ENCODE measurements at places on chromosomes 12 and 14.

DNA sequence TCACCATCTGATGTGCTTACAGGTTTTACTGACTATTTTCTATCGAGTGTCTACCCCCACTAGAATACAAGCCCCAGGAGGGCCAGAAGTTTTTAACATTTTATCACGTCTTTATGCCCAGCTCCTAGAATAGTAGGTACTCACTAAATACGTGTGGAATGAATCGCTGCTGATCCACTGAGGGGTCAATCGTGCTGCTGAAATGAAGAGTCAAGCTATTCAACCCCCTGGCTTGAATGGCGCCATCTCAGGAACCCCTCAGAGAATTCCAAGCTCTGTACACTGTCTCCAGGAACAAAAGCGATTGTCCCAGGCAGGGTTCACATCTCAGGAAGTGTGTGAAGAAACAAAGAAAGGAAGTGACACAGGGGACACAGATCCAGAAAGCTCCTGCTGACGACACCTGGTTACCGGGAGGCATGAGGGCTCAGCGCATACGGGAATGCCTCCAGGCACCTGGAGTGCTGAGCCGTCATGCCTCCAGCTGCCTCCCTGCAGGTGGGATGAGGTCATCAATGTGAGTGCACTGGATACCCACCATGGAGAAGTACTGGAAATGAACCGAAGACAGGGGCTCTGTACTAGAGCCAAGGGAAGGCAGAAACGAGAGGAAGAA lies 45.6 kb downstream of the PITPNM2 start:
- DNase-seq, result no peak

GRCh38 chr12:80714846-80715245 lies 1.9 kb upstream of the MYF5 start:
- DNase-seq, result no peak

- DNase-seq, result no peak
These were observed 216.1 kb downstream of the TMEM121 start for GRCh38 chr14:105742531-105742848.

DNA sequence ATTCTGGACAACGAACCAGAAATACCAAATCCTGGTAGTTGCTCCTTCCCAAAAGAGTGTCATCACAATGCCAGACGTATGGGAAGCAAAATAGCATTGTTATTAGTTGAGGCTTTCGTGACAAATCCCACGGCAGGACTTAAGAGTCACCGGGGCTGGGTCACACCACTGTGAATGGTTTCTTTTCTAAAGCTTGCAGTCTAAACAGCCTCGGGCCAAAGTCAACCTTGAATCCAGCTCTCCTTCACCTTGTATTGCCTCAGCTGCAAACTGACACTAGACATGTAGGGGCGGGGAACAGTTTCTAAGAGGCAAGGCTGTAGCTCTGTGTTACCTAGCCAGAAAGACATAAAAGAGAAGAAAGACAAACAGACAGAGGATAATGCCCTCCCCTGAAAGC lies 734.8 kb downstream of the MED13L start:
- DNase-seq, result no peak

DNA sequence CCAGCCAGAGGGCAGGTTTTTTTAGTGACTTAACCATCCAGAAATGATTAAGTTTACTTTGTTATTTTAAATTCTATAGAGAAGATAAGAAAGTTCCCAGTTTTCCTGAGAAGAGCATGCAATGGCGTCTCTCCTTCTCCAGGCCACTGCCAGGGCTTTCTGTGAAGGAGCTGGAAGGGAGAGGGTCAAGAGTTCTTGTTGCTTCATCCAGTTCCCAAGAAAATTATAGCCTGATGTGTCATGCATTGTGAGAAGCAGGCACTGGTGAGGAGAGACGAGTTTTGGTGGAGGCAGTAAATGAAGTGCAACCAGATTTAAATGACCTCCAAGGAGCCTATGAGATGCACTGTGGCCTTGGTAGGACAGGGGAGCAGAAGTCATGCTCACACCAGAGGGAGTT lies 14.2 kb downstream of the ELK3 start:
- no peak for DNase-seq

DNA sequence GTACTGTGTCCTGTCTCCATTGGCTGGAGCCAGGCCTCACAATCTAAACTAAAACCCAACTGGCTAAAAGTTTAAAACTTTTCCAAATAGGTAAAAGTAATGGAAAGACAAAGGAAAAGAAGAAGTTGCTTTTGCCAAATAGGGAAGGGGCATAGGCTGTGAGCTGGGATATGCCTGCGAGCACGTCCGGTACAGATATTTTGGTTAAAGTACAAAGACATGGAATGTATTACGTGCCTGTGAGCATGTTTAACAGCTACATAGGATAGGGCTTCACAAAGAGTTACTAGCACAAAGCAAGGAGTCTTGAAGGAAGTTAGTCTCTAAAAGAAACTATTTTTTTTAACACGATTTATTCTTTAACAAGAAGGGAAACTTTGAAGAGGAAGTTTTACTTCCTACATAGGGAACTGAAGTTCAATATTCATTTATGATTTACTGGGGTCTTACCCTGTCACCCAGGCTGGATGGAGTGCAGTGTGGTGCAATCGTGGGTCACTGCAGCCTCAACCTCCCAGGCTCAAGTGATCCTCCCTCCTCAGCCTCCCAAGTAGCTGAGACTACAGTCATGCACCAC lies 41.9 kb upstream of the INF2 start:
- no peak for DNase-seq

DNA sequence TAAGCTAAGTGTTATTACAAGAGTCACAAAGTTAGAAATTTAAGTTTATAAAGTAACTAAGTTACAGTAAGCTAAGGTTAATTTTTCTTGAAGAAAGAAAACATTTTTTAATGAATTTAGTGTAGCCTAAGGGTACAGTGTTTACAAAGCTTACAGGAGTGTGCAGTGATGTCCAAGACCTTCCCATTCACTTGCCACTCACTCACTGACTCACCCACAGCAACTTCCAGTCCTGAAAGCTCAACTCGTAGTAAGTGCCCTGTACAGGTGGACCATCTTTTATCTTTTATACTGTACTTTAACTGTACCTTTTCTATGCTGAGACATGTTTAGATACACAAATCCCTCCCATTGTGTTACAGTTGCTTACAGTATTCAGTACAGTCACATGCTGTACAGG lies 60.9 kb upstream of the TMEM263 start:
- DNase-seq, result no peak

- no peak for DNase-seq
These were observed 102.8 kb upstream of the FGD4 start for GRCh38 chr12:32296567-32296966.

DNA sequence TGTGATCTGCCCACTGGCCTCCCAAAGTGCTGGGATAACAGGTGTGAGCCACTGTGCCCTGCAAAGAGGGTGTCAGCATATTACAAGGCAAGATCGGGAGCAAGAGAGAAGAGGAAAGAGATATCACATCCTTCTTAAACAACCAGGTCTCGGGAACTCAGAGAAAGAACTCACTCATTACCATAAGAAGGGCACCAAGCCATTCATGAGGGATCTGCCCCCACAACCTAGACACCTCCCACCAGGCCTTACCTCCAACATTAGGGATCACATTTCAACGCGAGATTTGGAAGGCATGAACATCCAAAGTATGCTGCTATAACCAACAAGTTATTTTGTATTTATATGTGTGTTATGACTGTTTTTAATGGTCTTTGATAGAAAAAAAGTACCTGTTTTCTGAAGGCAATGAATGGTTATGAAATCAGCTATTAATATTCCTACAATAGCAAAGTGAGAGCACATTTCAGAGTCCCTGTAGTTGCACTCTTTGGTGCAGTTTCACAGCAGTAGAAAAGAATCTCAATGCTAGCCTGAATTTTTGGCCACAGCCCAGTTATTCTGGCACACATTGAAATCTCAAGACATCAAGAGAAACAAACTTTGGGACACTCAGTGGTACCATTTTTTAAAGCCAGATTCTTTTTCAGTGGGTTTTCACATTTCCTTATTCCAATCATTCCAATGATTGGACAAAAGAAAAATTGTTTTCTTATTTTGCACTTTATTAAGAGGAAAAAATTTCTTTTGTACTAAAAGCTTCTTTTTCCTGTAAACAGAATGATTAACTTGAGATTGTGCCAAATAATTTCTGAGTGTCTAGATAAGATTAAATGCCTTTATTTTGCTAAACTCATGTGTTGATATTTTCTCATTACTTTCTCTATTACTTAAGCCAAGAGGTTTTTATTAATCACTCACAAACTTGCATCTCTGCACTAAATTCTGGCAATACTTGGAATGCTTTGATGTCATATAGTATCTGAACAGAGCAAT lies 582.6 kb upstream of the ATP2B1 start:
- no peak for DNase-seq

DNA sequence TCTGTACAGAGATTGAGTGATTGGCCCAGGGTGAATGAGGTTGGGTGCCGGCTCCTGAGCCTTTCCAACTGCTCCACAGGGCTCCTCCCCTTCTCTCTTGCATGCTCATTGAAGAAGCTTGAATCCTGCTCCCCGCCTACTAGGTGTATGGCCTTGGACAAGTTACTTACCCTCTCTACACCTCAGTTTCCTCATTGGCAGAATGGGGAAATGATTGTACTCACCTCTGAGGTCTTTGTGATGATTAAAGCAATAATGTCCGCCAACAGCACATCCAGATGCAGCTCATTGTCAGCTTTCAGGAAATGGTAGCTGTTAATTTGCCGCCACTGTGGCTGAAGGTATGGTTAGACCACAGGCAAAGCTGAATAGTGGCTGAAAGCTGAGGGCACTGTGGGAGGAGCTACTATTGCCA lies 174.1 kb downstream of the CRADD start:
- DNase-seq, result no peak

- no peak for DNase-seq
These were observed 42.1 kb upstream of the RNASE3 start for GRCh38 chr14:20848955-20849570.

GRCh38 chr12:104532636-104533035 lies 75.9 kb downstream of the CHST11 start:
- DNase-seq, result no peak

- DNase-seq, result no peak
These were observed 117.6 kb downstream of the SCARB1 start for GRCh38 chr12:124745891-124746570.

DNA sequence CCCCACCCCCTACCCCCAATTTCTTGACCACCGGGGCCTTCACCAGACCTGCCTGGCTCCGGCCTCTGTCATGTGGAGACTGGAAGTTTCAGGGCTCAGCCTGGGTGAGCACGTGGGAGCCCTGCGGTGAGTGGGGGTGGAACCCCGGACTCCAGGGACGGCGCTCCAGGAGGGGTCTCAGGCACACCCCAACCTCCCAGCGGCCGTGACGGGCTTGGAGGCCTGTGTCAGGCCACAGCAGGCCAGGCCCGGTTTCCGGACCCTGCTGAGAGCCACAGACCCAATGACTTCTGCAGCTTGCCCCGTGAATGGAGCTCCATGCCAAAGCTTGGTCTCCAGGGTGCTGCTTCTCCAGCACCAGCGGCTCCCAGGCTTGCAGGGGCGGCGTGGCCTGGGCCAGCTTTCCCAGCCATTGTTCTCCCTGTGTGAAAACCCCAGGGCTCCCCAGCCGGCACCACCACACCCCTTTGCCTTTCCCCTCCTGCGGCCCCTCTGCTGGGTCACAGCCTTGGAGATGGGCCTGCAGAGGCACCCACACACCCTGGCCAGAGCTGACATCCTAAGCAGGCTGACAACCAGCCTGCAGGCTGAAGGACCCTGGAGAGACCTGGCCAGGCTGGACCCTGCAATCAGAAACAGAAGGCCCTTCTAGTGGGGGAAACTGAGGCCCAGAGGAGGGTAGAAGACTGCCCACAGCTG lies 186.2 kb upstream of the C14orf180 start:
- DNase-seq, result no peak

- no peak for DNase-seq
These were observed 318.2 kb downstream of the BCL11B start for GRCh38 chr14:98953551-98954348.

- DNase-seq, result no peak
These were observed 291.3 kb downstream of the PDZRN4 start for GRCh38 chr12:41479426-41479825.

- DNase-seq, result no peak
These were observed 198.1 kb downstream of the DPY19L2 start for GRCh38 chr12:63470161-63470560.

DNA sequence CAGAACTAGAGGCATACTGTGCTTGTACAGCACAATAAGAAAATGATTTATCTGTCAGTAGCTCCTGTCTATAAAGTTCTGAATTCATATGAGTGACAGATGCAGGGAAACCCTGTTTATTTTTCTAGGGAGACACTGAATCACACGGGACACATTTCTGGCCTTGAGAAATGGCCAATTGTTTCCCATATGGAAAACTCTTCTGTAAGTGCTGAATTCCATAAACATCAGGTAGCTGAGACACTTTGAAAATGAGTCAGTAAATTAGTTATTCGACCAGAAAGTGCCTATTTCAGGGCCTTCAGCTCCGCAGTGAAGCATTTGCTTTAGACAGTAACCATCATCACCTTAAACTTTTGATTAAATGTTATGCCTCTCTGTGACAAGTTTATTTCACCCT lies 184.4 kb downstream of the TMEM132D start:
- no peak for DNase-seq

DNA sequence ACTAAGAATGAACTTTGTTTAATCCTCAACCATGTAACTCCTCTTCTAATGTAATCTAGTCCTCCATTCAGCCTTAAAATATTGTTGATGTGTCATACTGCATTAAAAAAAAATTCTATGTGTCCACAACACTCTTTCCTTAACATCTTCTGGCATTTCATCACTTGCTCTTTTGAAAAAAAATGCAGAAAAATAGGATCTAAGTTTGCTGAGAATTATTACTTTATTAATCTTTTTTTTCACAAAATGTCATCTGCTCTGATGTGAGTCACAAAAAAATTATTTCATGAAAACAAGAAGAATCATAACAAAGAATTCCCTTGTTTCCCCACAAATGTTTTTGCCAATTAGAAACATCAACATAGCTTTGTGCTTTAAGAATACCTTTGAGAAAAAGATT lies 410.1 kb upstream of the MGAT4C start:
- no peak for DNase-seq

DNA sequence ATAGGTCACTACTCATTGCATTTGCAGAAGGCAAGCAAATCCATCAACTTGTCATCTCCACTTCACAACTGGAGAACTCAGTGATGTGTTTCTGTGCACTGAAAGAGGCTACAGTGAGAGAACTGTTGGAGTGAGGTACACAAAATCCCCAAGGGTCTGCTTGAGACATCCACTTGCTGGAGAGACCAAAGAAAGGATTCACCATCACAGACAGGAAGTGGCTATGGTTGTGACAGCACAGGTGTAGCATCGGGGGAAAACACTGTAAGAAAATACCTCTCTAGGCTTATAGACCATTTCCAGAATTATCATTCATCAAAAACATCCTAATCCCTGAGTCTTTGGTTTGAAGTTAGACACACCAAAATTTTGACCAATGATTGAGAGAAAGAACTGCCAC lies 201.3 kb upstream of the OR4E1 start:
- DNase-seq, result no peak

DNA sequence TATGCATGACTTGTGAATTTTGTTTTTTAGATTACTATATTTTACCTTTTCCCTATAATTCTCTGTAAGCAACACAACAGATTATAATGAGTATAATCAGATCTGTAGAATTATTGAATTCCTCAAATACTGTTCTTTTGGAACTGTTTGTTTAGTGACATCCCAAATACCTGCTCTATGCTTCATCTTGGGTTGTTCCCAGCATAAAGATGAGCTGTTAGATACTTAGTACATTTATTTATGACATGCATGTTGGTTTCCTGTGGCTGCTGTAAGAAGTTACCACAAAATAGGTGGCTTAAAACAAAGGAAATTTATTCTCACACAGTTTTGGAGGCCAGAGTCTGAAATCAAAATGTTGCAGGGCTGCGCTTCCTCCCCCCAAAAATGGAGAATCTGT lies 78.4 kb downstream of the PTPRR start:
- no peak for DNase-seq

All from stimulated activated CD8-positive, alpha-beta memory T cell treated with anti-CD3 and anti-CD28 coated beads, Interleukin-7, amount 100 ng/mL, for 1 hour (primary cell).